Astrocyte of the cerebellum (primary cell): ENCODE measurements at places on chromosomes 4 and X.

DNA sequence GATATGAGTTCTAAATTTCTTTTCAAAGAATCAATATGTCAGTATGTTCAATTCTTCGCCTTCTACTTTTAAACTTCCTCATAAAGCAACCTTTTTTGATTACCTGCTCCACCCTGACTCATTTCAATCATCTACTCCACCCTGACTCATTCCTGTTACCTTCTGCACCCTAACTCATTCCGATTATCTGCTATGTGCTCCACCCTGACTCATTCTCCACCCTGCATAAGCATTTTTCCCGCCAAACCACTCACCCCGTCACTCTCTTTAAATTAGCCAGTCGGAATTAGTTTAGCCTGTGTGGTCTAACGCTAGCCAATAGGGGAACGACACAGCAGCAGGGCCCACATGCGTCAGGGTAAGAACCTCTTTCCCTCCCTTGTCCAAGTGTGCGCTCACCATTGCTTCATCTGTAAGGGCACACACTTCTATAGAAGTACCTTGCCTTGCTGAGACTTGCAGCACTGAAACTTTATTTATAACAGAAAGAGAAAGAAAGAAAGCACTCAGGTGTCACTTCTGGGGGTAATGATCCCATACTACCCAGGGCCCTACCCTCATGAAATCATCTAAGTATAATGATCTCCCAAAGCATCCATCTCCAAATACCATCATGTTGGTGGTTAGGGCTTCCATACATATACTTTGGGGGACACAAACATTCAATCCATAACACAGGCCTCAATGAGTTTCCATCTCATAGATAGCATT is 875.2 kb downstream of the RAPGEF2 start:
- no peak for DNase-seq

DNA sequence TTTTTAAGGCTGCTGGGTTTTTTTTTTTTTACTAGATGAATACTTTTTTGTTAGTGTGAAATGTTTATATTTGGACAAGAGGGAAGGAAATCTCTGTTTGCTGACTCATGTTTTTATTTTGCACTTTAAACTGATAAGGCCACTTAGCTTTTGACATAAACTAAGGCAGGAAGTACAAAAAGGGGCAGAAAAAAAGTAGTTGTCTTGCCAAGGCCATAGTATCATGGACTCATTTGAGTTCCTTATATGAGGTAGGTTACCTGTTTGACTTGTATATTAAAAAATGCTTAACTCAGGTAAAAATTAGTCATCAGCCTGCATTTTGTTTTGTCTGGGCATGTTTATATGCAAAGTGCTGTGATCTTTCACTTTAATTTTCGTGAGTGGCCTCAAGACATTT is 26.0 kb downstream of the SMAD1 start:
- DNase-seq: no peak

GRCh38 chr4:41281038-41281634 is 24.4 kb downstream of the UCHL1 start:
- DNase-seq: peak; percentile 77

- no peak for DNase-seq
Measured at GRCh38 chrX:119579414-119579813, 5.1 kb downstream of the UBE2A start.

DNA sequence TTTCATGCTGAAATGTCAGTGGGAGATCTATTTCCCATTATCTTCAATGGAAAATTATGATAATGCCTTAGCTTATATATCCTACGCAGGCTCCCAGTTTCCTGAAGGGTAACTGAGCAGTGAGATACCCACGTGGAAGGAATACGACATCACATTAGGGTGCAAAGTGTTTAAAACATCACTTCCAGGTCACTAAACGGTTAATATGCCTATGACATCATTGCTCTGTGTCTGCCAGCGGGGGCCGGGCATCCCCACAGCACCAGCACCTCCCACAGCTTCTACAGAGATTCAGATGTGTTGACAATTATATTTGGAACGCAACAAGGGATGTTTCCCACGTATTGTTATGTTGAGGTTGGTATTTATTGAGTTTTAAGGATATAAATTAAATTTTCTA is 27.1 kb downstream of the TMEM271 start:
- no peak for DNase-seq

DNA sequence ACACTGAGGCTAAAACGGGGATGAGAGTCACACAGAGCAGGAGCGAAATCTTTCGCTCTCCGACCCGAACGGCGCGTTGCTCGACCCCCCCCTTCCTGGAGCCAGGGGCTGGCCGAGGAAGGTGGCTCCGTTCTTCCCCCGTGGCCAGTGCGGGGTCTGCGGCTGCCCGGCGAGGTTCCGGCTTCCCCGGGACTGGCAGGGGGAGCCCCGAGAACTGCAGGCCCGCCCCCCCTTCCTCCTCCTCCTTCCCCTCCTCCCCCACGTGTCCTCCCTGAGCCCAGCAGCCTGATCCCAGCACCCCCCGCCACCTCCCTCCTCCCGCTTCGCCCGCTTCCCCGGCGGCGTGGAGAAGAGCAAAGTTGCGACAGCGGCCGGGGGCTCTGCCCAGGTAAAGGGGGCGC is 2.4 kb upstream of the BCORL1 start:
- no peak for DNase-seq
